ENCODE measurements at places on chromosomes 16 and 17.

DNA sequence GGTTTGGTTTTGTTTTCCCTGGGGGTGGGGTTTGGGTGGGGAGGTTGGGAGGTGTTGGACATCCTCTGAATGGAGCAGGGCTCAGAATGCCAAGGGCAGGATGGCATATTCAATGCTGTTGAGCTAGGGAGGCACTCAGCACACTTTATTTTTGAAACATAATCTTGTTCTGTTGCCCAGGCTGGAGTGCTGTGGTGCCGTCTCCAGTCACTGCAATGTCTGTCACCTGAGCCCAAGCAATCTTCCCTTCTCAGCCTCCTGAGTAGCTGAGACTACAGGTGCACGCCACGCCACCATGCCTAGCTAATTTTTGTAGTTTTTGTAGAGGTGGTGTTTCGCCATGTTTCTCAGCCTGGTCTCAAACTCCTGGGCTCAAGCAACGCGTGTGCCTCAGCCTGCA, 186.1 kb downstream of the RPTOR start:
- DNase-seq = no peak

DNA sequence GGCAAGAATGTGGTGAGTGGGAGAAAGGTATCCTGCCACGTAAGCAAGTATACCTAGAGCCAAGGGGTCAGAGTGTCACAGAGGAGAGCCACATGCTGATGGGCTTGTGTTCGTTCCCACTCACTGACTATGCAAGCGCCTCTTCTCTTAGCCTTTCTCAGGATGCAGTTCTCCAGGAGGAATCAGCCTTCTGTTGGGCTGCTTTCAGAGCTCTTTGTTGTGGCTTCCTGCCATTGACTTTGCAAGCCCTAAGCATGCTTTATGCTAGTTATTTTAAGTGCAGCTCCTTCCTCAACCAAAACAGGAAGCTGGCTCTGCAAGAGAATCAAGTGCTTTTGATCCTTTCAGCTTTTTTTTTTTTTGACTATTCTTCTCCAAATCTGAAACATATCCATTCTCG, 66.6 kb downstream of the SIAH1 start:
- peak; percentile 2 for DNase-seq

DNA sequence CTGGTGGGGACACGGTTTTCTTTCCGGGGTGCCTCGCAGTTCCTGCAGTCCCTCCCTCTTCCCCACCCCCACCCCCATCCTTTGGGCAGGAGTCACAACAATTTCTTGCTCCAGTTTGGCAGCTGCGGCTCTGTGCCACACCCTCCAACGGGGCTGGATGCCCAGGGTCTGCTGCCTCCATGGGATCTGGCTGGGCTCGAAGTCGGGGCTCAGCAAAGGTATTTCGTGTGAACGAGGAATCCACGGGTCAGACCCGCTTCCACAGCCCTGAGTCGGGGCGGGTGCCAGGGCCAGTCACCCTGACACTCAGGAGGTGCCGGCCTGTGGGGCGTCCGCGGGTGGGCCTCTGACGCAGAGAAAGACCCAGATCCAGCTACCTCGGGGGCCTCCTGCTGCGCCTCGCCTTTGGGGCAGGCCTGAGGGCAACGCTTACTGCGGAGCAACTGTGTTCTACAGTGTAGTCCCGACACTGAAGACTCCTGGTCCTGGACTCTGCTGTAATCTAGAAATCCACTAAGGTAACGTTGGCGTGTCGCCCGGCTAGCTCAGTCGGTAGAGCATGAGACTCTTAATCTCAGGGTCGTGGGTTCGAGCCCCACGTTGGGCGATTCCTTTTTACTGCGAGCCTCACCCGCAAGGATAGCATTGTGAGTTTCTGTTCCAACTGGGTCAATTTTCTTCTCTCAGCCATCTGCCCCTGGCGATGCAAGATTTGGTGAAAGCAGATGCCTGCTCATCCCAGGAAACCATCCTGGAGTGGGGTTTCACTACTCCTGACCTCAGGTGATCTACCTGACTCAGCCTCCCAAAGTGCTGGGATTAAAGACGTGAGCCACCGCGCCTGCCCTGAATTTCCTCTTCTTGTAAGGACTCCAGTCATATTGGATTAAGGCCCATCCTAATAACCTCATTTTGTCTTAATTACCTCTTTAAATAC, 12.6 kb upstream of the OR1F1 start:
- DNase-seq = peak; percentile 66

DNA sequence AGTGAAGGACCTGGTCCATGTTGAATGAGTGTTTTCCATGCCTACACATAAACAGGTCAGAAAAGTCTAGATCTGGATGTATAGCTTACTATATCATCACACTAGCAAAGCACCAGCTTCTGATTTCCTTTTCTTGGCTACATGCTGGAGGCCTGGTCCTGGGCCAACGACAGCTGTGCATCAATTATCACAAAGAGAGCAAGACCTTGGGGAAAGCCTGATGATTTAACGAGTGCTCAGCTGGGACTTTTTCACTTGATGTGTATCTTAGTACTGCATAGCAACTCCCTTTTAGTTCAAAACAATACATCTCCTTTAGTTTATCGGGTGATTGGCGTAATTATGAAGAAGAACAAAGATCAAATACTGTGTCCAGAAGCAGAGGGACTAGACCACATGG, 358.2 kb downstream of the KIF2B start:
- DNase-seq = no peak

GRCh38 chr16:88010968-88011483, 59.8 kb downstream of the BANP start:
- DNase-seq = no peak

DNA sequence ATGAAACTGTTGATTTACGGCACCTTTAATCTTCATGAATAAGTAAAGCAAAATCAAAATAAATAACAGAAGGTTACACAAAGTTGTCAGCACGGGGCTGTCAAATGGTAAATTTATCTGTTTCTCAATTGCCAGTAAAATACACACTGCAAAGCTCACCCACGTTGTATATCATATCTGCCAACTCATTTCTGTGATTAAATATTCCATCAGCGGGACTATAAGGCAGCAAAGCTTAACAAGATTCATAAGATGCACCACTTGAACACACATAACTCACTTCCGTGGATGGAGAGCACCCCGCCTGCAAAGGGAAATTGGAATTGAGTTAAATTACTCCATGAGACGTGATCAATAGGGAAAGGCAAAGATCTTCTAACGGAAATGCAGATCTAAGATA, 280.0 kb downstream of the RBFOX1 start:
- no peak for DNase-seq

- no peak for DNase-seq
Measured at GRCh38 chr17:10229181-10229580, 30.8 kb upstream of the GAS7 start.

DNA sequence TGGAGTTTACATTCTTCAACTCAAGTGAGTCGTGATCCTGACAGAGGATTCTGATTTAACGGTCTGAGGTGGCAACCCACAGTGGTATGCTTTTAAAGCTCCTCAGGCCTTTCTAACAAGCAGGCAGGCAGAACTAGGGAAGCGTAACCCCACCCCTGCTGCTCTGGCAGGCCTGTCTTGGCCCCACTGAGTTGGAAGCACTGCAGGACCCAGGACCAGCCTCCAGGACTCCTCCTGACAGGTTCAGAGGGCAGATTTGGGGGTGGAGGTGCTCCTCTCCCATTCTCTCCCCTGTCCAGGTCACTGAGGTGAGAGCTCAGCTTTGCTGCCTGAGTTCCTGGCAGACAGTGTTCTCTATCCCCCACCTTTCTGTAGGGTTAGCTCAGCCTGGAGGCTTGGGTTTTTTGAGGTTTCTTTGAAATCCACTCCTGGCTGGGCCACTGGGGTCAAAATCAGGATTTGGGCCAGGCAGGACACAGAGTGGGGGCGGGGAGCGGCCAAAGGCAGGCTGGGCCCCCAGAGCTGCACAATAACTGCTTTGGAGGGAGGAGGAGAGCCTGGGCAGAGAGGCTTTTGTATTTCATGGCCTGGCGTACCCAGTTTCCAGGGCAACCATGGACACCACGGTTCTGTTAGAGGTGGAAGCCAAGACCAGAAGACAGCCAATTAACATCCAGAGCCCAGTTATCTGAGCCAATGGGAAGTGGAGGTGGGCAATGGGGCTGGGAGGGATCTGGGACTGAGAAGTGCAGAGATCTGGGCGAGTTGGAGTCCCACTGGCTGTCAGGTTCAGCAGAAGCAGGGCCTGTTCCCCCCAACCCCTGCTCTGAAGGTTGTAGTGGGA, 9.5 kb downstream of the MRPL27 start:
- DNase-seq = no peak

All from MG63 (cell line).